Glutamatergic neuron (in vitro differentiated cells): ENCODE measurements at places on chromosomes 16 and 17. TPM values are rescaled to one million over a fixed set of nuclear protein-coding genes. Genes with fewer than 3 reads are reported as not detected.

The SLC16A11 gene
- 0.54 TPM for total RNA-seq

The TEKT5 gene
- not detected for total RNA-seq

The SBK1 gene
- 117 TPM for total RNA-seq

The ZFP3 gene
- 4.9 TPM for total RNA-seq

The CFAP97D1 gene
- not detected for total RNA-seq

The CCDC144A gene
- total RNA-seq: 1.2 TPM

The PLLP gene
- total RNA-seq: not detected

The IRX3 gene
- 13.0 TPM for total RNA-seq

The CMTM2 gene
- not detected for total RNA-seq

The CDRT15 gene
- not detected for total RNA-seq

The GPR139 gene
- total RNA-seq: not detected

The C16orf92 gene
- not detected for total RNA-seq

The SMPD3 gene
- total RNA-seq: 85.4 TPM

The HIRIP3 gene
- total RNA-seq: 12.2 TPM

The PCYT2 gene
- total RNA-seq: 63.0 TPM

The SEZ6L2 gene
- 176 TPM for total RNA-seq

The TNP2 gene
- not detected for total RNA-seq

The VMO1 gene
- total RNA-seq: 2.5 TPM

The PRDM7 gene
- total RNA-seq: not detected
